ENCODE measurements at places on chromosomes 5 and 9.

- no peak for DNase-seq
These were observed 189.3 kb upstream of the MAST4 start for GRCh38 chr5:66406761-66407336.

- no peak for DNase-seq
These were observed 860.8 kb upstream of the DMAC1 start for GRCh38 chr9:8660383-8660782.

DNA sequence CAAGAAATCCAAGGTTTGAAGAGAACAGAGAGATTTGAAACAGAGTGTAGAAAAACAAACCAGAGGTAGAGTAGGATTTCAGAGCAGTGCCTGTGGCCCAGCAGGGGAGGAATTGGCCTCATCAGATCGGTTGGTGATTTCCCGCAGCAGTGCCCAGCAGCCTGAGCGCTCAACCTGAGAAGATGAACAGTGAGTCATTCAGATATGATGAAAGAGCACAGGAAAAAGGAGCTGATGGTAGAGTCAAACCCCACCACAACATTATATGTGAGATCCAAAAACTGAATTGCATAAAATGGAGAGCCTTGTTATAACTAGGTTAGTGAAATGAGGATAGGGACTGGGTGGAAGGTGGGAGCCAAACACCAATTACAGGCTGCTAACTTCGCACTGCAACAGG lies 248.9 kb downstream of the PIK3R1 start:
- no peak for DNase-seq

DNA sequence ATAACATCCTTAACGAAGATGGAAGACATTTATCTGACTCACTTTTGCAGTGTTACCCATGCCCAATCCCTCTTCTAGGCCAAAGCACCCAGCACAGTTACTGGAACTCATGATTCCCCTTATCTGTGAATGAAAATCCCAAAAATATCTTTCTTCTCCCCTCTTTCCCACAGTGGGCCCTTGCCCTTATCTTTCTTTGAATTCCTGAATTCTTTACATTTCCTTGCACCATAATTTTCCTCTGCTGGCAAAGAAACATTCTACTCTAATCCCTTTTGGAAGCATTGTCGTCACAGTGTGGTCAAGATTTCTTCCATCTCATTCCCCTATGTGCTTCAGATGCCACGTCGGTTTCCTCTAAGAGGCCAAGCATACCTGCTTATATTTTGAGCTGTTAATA lies 135.9 kb upstream of the LIFR start:
- no peak for DNase-seq

GRCh38 chr9:35659340-35659739 lies 1.2 kb downstream of the CCDC107 start:
- peak; percentile 15 for DNase-seq

DNA sequence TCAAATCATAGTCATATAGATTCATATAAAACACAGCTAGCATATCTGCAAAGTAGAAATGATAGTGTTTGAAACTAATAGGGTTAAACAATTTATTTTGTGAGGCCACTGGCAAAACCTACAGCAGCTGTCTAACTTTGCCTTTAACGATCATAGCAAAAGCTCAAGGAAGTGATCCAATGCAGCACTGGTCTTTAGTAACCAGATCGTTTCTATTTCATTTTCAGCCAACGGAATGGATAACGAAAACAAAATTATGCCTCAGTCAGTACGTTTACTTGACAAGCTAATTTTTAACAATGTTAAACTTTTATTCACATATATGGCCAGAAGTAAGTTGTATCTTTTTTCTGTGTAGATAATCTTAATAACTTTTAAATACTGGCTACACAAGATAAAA lies 17.7 kb downstream of the MLLT3 start:
- no peak for DNase-seq

- no peak for DNase-seq
These were observed 167.2 kb downstream of the HMHB1 start for GRCh38 chr5:143979044-143979690.

DNA sequence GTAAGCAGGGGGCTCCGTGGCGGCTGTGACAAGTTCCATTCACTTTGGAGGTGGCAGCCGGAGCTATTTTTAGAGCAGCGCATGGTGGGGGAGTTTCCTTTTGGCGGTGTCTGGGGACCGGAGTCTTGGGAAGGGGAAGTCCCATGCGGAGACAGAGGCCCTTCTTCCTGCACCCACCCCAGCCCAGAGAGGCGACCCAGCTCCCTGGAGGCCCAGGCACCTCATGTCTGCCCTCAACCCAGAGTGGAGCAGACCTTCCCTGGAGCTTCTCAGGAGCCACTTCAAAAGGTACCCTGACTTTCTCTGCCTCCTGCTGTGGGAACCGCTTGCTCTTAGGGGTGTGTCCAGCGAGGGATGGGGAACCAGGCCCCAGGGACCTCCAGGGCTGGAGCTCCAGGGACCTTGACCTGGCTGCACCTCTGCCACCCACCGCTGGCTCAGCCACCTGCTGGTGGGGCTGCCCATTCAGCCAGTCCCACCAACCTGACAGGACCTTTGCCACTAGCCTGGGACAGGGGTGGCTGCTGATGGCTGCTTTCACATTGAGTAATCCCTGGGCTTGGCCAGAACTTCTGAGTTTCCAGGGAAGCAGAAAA lies 34.1 kb downstream of the NEK6 start:
- DNase-seq: no peak

- DNase-seq: no peak
These were observed 50.5 kb downstream of the DAPK1 start for GRCh38 chr9:87548159-87548558.

Measured in NCI-H345 (cell line).